Fibroblast of skin of right quadriceps (primary cell): ENCODE measurements at places on chromosomes 6 and 20.

DNA sequence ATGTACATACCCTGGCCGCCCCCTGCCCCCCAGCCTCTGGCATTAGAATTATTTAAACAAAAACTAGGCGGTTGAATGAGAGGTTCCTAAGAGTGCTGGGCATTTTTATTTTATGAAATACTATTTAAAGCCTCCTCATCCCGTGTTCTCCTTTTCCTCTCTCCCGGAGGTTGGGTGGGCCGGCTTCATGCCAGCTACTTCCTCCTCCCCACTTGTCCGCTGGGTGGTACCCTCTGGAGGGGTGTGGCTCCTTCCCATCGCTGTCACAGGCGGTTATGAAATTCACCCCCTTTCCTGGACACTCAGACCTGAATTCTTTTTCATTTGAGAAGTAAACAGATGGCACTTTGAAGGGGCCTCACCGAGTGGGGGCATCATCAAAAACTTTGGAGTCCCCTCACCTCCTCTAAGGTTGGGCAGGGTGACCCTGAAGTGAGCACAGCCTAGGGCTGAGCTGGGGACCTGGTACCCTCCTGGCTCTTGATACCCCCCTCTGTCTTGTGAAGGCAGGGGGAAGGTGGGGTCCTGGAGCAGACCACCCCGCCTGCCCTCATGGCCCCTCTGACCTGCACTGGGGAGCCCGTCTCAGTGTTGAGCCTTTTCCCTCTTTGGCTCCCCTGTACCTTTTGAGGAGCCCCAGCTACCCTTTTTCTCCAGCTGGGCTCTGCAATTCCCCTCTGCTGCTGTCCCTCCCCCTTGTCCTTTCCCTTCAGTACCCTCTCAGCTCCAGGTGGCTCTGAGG lies 7.6 kb downstream of the CDKN1A start:
- no peak for DNase-seq

- DNase-seq, result no peak
Observed at GRCh38 chr6:139547804-139548203, 173.4 kb upstream of the CITED2 start.

DNA sequence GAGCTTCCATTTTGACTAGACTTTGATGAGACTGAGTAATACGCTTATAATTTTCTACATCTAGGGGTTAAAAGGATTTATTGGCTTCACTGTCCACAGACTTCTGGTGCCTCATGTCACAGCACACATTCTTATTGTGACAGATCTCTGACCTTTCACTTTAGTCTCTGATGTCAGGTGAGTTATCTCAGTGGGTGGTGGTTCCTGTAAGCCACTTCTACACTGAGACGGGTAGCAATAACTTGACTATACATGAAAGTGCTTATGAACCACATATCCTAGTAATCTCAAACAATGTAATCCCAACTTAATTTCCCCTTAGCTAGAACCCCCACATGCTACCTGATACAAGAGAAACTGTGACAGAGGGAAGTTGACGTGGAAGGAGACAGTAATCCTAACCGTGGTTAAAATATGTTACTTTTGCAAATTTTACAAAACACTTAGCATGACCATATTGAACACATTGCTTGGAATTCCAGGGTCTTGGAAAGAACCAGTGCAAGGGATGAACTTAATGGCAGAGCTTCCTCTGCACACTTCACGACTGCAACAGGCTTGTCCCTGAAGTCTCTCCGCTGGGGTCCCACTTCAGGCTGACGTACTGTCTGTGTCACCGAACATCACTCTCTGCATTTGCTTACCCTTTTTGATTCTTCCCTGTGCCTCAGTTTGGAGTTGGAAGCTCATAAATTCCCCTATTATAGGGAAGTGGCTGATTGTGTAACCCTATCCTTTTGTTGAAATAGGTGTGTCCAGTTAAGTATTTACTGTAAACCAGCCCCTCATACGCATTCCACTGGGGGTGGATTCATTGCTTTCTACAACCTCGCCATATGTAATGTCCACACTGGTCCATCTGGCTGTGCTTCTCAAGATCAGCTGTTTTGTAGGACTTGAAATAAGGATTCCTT lies 6.4 kb upstream of the TRIM40 start:
- no peak for DNase-seq

GRCh38 chr20:20321134-20321533 lies 46.8 kb upstream of the INSM1 start:
- DNase-seq, result no peak

- no peak for DNase-seq
Observed at GRCh38 chr6:31705931-31706330, 735 bp upstream of the LY6G6F start.

DNA sequence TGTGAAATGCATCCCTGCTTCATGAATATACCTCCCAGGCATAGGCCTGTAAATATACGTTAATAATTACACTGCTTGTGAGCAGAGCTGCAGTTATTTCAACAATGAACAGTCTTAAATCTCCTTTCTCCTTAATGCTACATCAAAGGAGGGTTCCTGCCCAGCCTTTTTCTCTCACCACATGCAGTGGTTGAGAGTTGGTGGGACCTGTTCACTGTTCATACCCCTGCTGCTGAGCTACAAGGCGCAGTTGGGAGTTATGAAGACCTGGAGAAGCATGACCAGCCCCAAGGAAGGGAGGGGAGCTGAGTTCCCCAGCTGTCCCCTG lies 111.9 kb upstream of the FOXQ1 start:
- no peak for DNase-seq

GRCh38 chr6:103175056-103175455 lies 1684.7 kb downstream of the HACE1 start:
- no peak for DNase-seq

- DNase-seq, result no peak
Observed at GRCh38 chr20:62676976-62677375, 31.7 kb upstream of the NTSR1 start.

- no peak for DNase-seq
Observed at GRCh38 chr20:38402816-38403215, 32.3 kb downstream of the SNHG17 start.

- peak; percentile 41 for DNase-seq
Observed at GRCh38 chr20:23461180-23461579, 8.5 kb upstream of the CST11 start.

GRCh38 chr6:1491591-1492319 lies 102.4 kb downstream of the FOXF2 start:
- DNase-seq, result no peak

DNA sequence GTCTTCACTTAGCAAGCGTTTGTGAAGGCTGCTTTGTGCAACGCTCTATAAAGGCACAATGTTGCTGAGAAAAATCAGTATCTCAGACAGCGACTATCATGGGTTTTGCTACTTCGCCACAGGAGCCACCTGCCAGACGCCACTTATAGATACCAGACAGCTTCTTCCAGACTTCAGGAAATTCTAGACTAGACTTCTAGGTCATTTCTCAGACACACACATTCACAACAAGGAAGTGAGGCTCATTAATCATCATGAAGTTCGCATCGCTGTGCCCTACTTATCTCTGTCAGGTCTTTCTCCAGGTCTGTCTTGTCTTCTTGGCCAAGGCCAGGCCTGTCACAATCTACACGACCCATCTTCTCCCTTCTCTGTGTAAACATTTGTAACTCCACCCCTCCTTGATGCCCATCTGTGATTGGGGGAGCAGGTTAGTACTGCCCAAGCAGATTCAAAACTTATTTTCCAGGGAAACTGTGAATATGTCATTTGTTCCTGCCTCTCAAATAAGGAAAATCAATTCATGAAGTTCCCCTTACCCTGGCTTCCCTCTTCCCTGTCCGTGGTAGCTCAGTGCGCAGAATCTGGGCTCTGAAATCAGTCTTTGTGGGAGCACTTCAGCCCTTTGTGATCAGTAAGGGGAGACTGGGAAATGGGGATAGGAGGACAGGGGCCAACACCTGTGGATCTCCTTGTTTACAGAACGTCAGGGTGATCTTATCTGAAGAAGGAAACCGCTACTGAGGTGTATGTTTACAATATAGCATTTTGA lies 115.5 kb downstream of the TNFAIP3 start:
- no peak for DNase-seq

DNA sequence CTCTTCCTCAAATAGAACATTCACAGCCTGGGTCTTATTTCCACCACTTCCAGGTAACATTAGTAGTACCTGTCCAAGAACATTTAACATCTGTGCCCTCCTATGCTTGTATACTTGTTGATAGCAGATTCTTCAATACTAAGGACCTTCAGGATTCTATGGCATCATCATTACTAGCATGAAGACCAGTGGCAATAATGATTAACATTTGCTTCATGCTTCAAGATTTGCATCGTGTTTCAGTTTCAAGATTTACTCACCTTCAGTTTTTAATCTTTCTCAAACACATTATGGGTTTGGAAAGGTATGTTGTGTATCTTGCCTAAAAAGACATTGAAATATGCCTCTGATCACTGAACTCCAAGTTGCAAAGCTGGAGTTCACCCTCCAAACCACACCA lies 412.8 kb upstream of the NRSN1 start:
- DNase-seq, result no peak

GRCh38 chr6:165900970-165901369 lies 237.9 kb upstream of the PDE10A start:
- DNase-seq, result no peak

- no peak for DNase-seq
Observed at GRCh38 chr6:163728442-163729126, 314.1 kb downstream of the QKI start.

DNA sequence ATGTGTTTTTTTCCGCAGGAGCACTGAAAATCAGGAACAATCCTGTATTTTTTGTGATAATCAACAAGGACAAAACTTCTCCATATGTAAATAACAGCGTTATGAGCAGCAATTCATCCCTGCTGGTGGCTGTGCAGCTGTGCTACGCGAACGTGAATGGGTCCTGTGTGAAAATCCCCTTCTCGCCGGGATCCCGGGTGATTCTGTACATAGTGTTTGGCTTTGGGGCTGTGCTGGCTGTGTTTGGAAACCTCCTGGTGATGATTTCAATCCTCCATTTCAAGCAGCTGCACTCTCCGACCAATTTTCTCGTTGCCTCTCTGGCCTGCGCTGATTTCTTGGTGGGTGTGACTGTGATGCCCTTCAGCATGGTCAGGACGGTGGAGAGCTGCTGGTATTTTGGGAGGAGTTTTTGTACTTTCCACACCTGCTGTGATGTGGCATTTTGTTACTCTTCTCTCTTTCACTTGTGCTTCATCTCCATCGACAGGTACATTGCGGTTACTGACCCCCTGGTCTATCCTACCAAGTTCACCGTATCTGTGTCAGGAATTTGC lies at the start of gene TAAR6:
Gene TAAR6 (plus strand): TSS at position 102 of the 557 bp plus-strand sequence. CDS start 0 bp downstream, at position 102.
- no peak for DNase-seq

DNA sequence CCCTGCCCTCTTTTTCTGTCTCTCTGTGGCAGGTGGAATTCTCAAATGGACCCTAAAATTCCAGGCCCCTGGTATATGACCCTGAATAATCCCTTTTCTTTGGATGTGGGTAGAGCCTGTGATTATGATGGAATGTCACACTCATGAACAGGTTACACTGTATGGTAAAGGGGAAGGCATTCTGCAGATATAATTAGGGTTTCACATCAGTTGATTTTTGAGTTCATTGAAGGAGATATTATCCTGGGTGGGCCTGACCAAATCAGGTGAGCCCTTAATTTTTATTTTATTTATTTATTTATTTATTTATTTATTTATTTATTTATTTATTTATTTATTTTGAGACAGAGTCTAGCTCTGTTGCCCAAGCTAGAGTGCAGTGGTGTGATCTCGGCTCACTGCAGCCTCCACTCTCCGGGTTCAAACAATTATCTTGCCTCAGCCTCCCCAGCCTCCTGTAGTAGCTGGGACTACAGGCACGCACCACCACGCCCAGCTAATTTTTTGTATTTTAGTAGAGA lies 13.7 kb upstream of the STMND1 start:
- DNase-seq, result no peak

- DNase-seq, result no peak
Observed at GRCh38 chr20:54107600-54108325, 37.4 kb upstream of the BCAS1 start.

DNA sequence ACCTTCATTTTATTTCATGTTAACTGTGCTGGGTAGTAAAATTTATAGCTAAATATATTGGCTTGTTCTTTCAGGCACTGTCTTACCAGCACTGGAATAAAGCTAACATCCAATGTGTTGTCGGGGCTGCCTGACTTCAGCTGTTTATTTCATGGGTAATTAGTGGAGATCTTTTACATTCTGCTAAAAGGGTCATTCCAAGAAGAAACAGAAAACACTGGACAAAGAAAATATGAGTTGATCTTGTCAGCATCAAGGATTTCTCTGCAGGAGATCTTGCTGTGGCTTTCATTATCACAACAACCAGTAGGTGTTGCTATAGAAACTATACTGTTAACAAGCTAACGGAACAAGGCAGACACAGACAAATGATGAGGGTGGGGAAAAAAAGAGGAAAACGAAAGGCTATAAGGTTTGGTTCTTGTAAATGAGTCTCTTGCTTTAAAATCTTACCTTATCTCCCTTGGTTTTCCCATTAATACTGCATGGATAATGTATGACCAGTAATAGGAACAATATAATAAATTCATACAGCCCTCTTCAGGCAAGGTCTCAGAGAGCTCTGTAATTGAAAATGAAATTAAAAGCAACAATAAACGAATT lies 206.8 kb downstream of the SIM1 start:
- peak; percentile 75 for DNase-seq

DNA sequence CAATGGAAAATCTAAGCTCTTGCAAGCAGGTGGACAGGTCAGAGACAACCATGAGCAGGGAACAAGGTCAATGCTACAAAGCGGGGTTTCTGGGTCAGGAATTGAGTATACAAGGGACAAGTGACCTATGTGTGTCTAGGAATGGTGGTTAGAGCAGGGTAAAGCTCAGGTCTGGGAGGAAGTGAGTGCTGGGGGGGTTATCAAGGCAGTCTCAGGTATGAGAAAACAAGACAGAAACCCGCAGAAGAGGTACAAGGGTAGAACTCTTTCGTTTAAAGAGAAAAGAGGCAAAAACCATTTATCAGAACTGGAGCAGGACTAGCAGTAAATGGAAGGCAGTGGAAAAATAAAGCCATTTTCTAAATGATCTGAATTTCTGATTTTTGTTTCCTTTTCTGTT lies 298.4 kb downstream of the ALDH8A1 start:
- no peak for DNase-seq

DNA sequence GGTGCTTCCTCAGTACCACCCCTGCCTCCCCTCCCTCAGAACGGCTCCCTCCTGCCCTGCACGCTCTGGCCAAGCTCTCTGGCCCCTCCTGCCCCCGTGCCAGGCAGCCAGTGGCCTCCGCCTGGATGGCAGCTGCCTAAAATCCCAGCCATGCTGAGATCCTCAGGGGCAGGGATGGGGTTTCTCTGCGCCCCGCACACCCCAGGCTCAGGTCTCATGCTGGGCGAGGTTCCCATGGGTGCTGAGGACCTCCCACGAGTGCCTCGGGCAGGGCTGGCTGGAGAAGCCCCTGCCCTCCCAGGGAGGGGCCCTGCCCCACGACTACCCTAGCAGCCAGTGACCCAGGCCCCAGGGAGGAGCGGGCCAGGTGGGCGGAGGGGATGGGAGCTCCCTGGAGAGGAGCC lies 2.7 kb downstream of the PTK6 start:
- no peak for DNase-seq

- DNase-seq, result no peak
Observed at GRCh38 chr6:30862156-30862875, 22.0 kb upstream of the DDR1 start.

GRCh38 chr20:56467968-56468315 lies 485 bp upstream of the RTF2 start:
- no peak for DNase-seq

GRCh38 chr20:37885593-37886503 lies 17.1 kb upstream of the VSTM2L start:
- DNase-seq, result no peak
